ENCODE measurements at places on chromosomes 6 and 20. TPM values are rescaled to one million over a fixed set of nuclear protein-coding genes. Genes with fewer than 3 reads are reported as not detected.

TULP1 gene
- not detected for total RNA-seq

ARFGEF3 gene
- total RNA-seq = 1.8 TPM

IP6K3 gene
- total RNA-seq = 0.33 TPM

B3GAT2 gene
- not detected for total RNA-seq
